Bone marrow (tissue), 2 donors: ENCODE measurements at places on chromosomes 16 and 17.

DNA sequence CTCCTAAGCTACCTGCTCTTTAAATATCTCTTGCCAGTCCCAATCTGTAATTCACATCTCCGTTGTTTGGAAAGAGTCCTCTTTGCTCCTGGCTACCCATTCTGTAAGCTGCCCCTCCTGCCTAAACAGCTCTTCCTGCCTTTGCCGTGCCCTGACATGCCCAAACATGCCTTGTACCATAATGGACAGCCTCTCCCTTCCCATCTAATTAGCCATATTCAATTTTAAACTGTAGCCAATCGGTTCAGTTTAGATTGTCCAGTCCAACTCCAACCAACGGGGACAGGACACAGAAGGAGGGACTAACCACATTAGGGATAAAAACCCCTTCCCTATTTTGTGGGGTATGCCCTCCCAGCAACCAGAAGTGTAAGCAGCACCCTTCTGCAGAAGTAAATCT lies 30.6 kb upstream of the CLEC3A start:
- DNase-seq: no peak

DNA sequence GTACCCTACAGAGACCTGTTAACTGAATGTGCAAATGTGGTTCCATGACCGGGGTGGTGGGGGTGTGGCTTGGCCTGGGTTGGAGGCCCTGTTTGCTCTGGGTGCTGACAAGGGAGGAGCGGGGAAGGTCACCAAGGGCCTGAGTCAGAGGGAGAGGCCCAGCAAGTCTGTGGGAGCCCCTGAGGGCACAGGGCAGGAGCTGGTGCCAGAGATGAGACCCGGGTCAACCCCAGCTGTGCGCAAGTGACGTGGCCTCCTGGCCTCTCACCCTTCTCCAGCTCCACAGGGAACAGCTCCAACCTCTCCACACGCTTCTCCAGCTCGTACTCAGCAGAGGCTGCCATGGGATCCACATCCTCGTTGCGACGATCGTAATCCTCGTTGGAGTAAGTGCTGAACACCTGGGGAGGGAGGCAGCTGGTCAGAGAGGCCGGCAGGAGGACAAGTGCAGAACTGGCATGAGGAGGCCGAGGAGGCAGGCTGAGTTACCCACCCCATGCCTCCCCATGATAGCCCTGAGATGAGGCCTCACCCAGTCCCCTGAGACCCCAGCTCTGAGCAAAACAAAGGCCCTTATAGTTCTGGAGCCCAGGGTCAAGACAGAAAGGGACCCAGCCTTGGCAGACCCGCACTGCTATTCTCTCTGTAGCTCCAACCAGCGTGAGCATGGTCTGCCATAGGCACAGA lies 5.5 kb downstream of the PPP1R9B start:
- DNase-seq: no peak

DNA sequence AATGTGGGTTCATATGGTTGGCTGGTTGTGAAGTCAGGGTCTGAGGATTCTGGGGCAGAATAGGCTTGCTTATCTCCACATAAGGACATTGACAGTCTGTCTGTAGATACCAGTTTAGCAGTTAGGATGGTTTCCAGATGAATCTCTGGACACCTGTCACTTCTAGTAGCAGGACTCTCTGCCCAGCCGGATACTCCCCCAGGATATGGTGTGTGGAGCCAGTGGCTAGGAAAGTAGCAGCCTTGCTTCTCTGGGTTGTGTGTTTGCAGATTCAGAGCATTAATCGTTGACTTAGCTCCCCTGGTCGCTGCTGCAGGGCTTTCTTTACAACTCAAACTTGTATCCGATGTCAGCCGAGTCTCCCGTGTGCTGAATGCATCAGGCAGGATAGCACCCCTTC lies 45.2 kb downstream of the CLEC16A start:
- DNase-seq: no peak

DNA sequence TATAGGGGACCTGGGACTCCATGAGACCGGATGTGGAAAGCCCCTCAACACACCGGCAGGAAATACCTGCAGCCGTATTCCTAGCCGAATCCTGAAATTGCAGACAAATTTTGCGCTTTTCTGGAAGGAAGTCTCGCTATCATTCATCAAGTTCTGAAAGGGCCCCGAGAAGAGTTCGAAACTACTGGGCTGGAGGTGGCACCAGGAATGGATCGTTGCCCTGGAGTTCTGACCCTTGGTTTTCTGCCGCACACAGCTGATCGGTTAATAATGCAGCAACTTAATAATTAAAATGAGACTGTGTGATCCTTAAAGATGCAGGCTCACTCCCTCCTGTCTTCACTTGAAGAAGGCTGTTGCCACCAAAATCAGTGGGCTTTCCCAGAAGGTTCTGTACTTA lies 55.7 kb upstream of the MRTFB start:
- DNase-seq: no peak

GRCh38 chr16:11543661-11544393 lies 42.9 kb downstream of the LITAF start:
- no peak for DNase-seq

GRCh38 chr17:62657690-62658089 lies 30.2 kb downstream of the MRC2 start:
- no peak for DNase-seq

DNA sequence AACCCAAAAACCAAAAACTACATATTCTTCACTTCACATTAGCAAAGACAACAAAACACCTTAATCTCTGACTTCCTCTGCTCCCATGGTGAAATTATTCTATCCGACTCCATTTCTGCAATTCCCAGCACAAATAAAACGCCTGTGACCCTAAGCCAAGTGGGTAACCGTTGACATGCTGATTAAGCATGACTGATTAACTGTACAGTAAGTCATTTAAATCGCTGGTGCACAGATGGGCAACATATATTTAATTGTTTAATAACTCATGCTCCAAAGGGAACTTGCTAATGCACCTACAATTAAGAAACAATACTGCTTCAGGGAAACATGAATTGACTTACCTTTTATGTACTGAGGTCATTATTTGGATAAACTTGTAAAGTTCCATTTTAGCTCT lies 436.7 kb downstream of the KIF2B start:
- DNase-seq: no peak

GRCh38 chr17:74001145-74001544 lies 202.3 kb upstream of the RPL38 start:
- no peak for DNase-seq

- no peak for DNase-seq
Measured at GRCh38 chr17:79779661-79780365, 1.9 kb downstream of the CBX2 start.

DNA sequence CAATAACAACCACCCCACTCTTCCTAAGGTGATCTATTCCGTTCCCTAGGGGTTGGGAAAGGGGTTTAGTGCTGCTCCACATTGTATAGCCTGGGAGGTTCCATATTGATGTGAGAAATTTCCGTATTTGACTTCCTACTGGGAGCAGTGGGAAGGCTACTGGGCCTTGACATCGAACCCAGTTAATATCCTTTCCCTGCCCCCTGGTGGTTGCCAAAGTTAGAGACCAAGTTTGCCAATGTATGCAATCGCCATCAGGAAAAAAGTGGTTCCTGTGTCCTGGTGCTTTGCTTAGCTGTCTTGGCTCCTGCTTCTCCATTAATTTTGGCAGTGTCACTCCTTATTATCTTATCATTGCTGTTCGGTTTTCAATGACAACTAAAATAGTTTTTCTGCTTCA lies 914.9 kb downstream of the KCNJ2 start:
- no peak for DNase-seq
